ENCODE measurements at places on chromosomes 12 and 14.

GRCh38 chr14:23153851-23154796 is 29.3 kb downstream of the SLC7A8 start:
- no peak for DNase-seq

DNA sequence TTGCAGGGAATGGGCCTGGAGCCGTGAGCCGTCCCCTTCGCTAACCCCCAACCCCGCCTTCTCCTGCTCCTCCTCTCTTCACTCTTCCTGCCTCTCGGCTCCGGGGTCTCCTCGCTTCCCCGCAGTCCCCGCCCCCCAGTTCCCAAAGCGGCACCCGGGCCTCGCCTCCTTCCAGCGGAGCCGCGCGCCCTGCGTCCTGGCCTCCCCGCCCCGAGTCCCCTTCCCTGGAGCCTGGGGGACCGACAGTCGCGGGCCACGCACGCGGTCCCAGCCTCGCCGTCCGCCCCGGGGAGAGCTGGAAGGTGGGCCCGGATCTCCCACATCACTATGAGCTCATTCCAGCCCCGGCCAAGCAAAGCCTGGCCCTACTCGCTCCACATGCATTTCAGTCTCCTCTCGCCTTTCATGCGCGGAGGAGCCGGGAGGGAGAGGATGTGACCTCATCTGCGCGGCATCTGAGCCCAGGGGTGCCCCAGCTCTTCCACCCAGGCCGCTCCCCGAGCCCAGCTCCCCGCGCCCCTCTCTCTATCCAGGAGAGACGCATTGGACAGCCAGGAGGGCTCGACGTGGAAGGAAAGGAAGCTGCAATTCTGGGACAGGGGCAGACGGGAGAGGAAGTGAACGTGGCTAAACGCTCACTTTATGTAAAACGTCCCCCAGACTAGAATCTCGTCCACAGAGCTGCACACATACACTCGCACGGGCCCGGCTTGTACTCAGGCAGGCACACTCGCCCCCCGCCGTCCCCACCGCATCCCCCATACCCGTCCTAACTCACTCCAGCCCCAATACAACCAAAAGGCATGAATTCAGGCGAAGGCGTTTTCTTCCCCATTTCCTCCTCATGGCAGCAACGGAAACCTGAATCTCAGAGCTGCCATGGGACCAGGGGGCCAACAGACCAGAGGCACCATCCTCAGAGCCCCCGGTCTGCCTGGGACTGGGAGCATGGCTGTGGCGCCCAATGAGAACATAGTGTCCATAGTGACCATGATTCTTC is 108.7 kb upstream of the CCND2 start:
- peak; percentile 82 for DNase-seq

DNA sequence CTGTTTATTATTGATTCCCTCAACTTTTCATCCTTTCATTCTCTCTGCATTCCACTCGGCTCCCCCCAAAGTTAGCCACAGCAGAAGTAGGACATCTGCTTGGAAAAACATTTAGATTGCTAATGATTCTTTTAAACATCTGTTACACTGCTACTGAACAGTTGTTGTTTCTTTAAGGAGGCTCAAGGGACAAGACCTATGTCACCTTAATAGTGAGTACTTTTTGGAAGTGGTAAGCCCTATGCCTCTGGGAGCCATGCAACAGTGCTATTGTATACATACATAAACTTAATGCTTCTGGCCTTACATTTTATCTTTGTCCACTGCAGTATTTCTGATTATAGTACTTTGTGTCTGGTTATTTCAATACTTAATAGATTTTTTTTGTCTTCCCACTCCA is 628.2 kb upstream of the FOXG1 start:
- no peak for DNase-seq

DNA sequence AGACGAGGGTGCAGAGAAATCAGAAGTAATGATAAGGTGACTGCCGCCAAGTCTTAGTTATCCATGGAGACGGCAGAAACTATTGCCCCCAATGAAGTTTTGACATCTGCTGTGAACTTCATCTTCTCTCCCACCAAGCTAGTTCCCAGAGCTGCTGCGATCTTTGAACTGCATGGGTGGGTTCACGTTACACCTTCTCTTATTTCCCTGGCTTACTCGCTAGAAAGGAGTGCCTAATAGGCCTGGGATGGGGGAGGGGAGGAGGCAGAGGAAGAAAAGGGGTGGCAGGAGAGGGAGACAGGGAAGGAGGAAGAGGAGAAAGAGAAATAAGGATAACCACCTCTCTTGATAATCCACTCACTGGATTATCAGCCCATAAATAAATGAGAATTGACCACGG is 157.1 kb downstream of the NTF3 start:
- DNase-seq, result no peak

DNA sequence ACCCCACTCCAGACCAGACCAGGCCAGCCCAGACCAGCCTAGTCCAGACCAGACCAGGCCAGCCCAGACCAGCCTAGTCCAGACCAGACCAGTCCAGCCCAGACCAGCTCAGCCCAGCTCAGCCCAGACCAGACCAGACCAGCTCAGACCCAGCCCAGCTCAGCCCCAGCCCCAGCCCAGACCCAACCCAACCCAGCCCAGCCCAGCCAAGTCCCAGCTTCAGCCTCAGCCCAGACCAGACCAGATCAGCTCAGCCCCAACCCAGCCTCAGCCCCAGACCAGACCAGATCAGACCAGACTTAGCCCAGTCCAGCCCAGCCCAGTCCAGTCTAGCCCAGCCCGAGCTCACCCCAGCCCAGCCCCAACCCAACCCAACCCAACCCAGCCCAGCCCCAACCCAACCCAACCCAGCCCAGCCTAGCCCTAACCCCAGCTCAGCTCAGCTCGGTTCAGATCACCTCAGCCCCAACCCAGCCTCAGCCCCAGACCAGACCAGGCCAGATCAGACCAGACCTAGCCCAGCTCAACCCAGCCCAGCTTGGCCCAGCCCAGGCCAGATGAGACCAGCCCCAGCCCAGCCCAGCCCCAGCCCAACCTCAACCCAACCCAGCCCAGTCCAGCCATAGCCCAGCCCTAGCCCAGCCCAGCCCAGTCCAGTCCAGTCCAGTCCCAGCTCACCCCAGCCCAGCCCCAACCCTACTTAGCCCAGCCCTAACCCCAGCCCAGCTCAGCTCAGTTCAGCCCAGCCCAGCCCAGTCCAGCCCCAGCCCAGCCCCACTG is 204.7 kb downstream of the BCL11B start:
- no peak for DNase-seq

DNA sequence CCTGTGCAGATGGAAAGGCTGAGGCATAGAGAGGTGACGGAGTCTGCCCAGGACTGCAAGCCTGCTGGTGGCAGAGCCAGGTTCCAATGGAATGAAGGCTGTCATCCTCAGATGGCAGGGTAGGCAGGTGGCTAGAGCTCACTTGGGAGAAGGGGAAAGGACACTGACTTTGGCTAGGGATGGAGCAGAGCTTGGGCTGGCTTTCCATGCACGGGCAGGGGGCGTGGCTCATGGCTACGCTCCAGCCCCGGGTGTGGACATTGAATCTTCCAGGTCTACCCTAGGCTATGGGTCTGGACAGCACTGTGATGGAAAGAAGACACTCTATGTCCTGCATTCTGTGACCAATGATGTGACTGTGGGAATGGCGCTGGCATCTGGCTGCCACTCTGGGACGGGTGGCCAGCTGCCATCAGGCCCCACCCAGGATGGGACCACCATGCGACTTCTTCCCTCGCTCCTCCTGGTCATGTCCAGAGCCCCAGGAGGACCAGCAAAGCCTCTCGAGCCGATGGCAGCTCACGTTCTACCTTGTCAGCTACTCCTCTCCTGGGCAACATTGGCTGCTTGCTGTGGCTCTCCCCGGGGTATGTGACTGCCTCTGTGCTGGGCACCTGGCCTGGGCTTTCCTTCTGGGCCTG is 398.7 kb downstream of the TMEM121 start:
- no peak for DNase-seq

DNA sequence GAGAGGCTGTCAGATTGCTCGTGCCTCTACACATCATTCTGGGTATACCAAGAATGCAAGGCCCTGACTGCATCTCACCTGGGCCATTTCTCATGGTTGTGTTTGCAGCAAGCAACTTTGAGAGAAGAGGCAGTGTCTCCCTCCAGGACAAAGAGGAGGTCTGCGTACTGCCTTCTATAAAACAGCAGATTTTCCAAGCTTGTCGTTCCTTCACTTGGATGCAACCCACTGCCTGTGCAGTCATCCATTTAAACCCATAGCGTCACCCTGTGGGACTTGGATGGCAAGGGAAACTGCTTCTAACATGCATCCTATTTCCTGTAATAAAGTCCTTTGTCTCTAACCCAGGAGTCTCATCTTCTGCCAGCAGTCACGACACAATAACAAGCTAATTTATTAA is 1.3 kb downstream of the POMT2 start:
- peak; percentile 36 for DNase-seq

GRCh38 chr12:51082561-51083125 is 753 bp downstream of the CSRNP2 start:
- peak; percentile 30 for DNase-seq

DNA sequence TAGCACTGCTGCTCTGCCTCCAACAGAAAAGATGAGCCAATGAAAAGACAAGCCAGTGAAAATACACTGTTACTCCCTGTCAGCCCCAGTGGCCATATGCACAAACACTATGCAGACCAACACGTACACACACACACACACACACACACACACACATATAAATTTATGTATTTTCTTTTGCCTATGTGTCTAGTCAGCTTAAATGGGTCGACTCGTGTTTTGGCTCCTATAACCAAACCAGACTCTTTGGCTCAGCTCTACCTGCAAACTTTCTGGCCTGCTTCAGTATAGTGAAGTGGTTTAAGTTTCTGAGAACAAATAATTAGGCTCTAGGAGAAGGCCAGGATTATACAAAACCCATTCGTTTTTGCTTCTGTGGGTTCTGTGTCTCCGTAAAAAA is 30.3 kb upstream of the PMCH start:
- no peak for DNase-seq

DNA sequence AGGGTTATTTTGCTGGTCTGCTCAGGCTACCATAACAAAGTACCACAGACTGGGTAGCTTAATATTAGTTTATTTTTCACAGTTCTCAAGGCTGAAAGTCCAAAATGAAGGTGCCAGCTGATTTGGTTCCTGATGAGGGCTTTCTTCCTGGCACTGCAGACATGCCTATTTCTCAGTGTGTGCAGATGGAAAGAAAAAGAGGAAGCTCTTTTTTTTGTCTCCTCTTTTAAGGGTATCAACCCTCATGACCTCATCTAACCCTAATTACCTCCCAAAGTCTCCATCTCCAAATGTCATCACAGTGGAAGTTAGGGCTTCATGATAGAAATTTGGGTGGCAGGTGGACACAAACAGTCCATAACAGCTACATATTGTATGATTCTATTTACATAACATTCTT is 25.0 kb upstream of the POLR3B start:
- no peak for DNase-seq

Data from kidney capillary endothelial cell (primary cell).